ENCODE measurements at places on chromosomes 13 and 19. TPM values are rescaled to one million over a fixed set of nuclear protein-coding genes. Genes with fewer than 3 reads are reported as not detected.
A peak's percentile ranks its signal among the peaks of the same experiment; 100 is the strongest.

NOVA2 gene
- total RNA-seq: 0.46 TPM

ZNF575 gene
- not detected for total RNA-seq

- peak overlapping the region; percentile 99 for H3K4me3 ChIP-seq
- H3K36me3 ChIP-seq: peaks cover 16% of the 10 kb centered on the region
- H3K27me3 ChIP-seq: no peaks in the 10 kb centered on the region
- H3K27ac ChIP-seq: peak overlapping the region; percentile 93
- peaks cover 24% of the 10 kb centered on the region for H3K4me1 ChIP-seq
Observed at GRCh38 chr19:17337675-17338432, 501 bp downstream of the GTPBP3 start.

- H3K27ac ChIP-seq: no peak overlapping the region
- no peaks in the 10 kb centered on the region for H3K36me3 ChIP-seq
- DNase-seq: no peak
- H3K4me3 ChIP-seq: no peak overlapping the region
Observed at GRCh38 chr19:495402-496111, 729 bp upstream of the MADCAM1 start.

GRCh38 chr13:34035676-34036325 lies 217.9 kb downstream of the RFC3 start:
- no peaks in the 10 kb centered on the region for H3K4me1 ChIP-seq
- no peaks in the 10 kb centered on the region for H3K36me3 ChIP-seq
- no peak overlapping the region for H3K27ac ChIP-seq
- H3K4me3 ChIP-seq: no peak overlapping the region

- H3K36me3 ChIP-seq: no peaks in the 10 kb centered on the region
- DNase-seq: no peak
- no peaks in the 10 kb centered on the region for H3K4me1 ChIP-seq
- no peak overlapping the region for H3K4me3 ChIP-seq
- H3K27ac ChIP-seq: no peak overlapping the region
Observed at GRCh38 chr13:72198042-72198441, 331.0 kb upstream of the DACH1 start.

GRCh38 chr13:75091718-75092117 lies 390.3 kb downstream of the TBC1D4 start:
- H3K4me3 ChIP-seq: no peak overlapping the region
- no peaks in the 10 kb centered on the region for H3K27me3 ChIP-seq
- DNase-seq: no peak
- H3K4me1 ChIP-seq: no peaks in the 10 kb centered on the region
- H3K27ac ChIP-seq: no peak overlapping the region
